ENCODE measurements at places on chromosomes 12 and 14.

DNA sequence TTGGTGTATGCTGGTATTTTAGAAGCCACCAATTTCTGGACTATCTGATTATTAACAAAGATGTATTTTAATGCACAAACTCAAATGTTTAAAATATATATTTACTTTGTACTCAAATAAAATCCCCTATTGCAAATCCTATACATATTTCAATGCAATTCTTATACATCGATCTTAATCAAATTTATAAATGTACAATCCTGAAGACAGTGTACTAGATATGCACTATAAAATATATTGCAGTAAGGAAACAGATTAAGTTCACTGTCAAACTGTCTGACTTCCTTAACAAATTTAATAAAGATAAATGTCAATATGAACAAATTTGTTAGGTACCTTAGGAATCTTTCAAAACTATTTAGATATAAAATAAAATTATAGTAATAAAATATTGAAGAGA, 43.9 kb downstream of the FOXA1 start:
- no peak for DNase-seq

DNA sequence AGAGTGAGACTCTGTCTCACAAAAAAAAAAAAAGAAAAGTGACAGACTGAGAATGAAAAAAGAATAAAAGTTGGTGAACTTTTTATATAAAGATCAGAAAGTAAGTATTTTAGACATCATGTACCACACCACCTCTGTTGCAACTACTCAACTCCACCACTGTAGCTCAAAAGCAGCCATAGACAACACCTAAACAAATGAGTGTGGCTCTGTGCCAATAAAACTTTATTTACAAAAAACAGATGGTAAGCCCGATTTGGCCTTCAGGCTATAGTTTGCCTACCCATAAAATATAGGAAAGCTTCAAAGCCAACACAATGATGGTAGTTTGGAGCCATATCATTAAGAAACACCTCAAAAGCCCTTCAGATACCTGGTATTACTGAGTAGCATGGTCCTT, 154.5 kb upstream of the FOXN3 start:
- peak; percentile 11 for DNase-seq

DNA sequence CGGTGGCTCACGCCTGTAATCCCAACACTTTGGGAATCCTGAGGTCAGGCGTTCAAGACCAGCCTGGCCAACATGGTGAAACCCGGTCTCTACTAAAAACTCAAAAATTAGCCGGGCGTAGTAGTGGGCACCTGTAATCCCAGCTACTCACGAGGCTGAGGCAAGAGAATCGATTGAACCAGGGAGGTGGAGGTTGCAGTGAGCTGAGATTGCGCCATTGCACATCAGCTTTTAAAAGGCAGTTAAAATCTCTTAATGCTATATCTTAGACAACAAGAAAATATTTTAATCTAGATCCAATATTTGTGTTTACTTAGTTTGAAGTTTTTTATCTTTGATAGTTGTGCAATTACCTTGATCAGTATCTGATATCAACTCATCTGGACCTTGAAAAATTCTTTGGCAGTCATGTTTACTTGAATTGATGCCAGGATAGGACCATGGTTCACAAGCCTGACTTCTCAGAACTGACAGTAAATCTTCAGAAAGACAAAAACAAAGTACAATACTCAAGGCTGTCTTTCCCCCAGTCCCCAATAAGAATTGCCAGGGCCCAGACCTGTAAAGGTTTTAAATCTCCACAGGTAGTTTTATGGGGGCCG, 135.0 kb upstream of the AEBP2 start:
- no peak for DNase-seq

DNA sequence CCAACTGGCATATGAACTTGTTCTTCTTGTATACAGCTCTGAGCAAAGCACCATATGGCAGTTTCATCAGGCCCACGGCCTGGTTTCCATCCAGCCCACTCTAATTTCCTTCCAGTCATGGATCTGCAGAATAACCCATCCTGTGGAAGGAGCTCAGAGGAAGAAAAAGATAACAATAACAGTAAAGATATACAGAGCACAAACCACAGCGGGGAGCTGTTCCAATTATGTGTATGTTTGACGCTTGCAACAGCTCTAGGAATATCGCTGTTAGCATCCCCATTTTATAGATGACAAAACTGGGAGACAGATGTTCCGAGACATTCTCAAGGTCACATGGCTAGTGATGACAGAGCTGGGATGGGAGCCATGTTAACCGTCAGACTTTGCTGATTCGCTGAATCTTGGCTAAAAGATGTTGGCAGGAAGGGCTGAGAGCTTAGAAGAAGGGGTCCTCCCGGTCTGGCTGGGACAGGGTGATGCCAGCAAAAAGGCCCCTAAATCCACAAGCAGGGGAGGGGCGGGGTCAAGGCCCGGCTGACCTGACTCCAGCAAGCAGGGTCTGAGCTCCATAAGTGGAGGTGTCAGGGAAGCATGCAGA, 34.4 kb upstream of the CIPC start:
- DNase-seq = no peak

DNA sequence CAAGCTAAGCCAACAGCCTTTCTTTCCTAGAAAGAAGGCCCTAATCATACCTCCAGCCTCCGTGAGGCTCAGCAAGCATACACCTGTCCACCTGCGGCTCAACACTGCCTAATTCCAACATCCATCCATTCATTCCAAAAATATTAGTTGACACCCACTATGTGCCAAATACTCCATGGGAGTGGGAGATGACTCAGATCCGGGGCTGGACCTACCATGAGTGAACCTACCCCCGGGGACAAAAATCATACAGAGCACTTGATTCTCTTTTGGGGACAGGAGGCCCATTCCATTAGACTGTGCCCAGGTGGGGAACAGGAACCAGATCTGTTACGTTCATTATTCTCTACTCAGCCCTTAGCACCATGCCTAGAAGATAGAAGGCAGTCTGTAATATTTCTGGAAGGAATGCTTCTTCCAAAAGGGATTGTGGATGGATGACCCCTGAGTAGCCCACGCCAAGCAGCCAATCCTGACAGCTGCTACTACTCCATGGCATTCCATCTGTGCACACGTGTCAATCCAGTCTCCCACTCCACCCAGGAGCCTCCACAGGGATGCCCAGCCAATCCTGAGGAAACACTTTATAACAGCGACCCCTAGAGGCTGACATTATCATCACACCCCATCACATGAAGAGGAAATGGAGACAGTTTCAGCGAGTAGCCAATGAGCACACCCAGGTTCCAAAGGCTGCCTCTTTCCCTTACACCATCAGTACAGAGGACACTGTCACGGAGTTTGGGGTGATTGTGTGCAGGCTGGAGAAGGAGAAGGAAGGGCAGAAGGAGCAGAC, 170.7 kb downstream of the ESRRB start:
- DNase-seq = no peak

- DNase-seq = no peak
These were observed 158.6 kb downstream of the PAX9 start for GRCh38 chr14:36820111-36820709.

DNA sequence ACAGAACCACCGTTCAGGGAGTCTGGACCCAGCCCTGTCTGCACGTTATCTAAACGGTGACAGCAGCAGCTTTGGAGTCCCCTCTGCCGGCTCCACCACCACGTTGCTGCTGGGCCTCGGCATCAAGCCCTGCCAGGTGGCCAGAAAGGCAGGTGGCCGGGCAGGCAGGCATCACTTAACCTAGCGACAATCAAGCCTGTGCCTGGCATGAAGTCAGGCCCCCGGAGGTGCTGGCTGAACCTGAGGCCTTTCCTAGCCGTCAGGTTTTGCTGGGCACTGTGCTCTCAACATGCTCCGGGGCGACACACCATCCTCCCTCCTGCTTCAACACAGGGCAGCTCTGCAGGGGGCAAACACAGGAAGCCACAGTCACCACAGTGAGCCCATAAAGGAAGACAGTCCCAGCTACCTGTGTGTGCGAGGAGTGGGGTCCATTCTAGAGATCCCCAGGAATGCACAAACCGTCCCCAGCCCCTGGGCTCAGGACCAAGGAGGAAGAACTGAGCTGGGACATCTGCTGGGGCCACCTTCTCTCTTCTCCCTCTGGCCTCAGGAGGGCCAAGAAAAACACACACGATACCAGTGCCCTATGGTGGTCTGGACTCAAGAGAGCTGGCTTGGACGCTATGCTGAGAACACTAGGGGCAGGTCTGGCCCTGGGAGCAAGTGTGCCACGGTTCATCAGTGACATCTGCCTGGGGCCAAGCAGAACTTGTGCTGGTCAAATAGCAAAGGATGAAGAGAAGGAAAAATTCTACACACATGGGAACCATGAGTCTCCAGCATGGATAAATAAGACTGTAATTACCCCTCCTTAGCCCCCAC, 44.7 kb downstream of the CCDC88C start:
- no peak for DNase-seq

- peak; percentile 17 for DNase-seq
These were observed 67.2 kb downstream of the KDM2B start for GRCh38 chr12:121513464-121514183.

DNA sequence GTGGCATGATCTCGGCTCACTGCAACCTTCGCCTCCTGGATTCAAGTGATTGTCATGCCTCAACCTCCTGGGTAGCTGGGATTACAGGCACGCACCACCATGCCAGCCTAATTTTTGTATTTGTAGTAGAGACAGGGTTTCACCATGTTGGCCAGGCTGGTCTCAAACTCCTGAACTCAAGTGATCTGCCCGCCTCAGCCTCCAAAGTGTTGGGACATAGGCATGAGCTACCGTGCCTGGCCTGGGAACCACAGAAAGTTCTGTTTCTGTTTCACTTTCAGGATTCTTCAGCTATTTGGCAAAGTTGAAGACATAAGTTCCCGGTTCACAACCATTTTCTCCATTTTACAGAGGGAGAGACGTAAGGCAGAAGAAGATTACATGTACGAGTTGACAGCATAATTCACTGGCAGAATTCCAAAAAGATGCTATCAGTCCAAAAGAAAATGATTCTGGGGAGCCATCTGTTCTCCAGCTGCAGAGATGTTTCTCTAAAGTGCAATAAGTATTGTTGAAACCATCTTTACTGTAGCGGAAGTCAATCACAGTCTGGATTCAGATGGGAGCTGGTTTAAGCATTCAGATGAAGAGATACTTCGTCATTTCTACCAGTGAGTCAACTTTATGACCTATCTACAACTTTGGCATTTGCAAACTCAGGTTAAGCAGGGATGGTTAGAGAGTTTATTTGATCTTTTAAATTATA, 8.1 kb upstream of the RNF34 start:
- no peak for DNase-seq

DNA sequence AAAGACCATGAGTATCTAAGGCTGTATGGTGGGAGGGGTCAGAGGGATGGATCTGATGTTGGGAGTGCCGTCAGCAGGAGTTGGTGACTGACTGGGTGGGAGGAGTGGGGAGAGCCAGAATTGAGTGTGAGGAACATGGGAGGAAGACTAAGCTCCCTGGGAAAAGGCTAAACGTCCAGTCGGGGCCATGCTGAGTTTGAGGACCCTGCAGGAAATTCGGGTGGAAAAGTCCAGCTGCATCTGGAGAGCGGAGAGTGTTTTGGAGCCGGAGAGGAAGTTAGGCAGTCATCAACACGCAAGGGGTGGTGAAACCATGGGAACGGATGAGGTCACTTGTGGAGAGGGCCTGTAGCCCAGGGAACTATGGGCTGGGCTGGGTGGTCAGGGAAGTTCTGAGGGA, 60.9 kb downstream of the ELK3 start:
- no peak for DNase-seq

- DNase-seq = no peak
These were observed 1.8 kb upstream of the FRS2 start for GRCh38 chr12:69468237-69469026.

DNA sequence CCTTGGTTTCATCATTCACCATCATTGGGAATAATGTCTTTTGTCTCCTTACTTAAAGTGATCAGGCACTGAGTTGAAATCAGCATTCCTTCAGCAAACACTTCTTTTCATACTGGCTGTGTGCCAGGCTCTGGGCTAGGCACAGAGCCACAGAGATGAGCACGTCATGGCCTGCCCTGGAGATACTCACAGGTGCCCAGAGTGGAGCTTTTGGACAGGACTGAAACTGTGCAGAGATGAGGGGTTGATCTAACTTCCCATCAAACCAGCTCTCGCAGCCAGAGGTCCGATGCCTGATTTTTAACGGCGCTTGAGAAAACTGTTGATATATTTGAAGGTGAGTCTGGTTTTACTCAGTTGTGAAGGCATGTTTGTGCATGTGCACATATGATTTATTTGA, 43.1 kb downstream of the CACNA1C start:
- DNase-seq = no peak

- DNase-seq = no peak
These were observed 10.2 kb downstream of the INHBC start for GRCh38 chr12:57444744-57445143.

- DNase-seq = no peak
These were observed 17.3 kb downstream of the SLC25A47 start for GRCh38 chr14:100340423-100340813.

All from NCI-H1048 (cell line).